ENCODE measurements at places on chromosomes 12 and 14.

DNA sequence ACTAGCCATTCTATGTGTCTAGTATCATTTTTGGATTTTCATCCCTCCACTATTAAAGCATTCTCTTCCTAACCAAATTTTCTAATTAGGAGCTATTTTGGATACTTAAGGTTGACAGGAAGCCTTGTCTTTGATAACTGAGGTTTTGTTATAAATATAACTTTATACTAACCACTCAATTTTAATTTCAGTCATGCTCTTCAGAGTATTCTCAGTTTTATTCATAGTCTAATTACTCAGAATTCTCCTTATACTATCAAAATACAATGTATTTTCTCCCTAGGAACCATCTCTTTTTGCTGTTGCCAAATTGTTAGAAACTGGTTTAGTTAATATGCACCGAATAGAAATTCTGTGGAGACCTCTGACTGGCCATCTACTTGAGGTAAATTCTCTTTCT lies 76.2 kb downstream of the MON2 start:
- DNase-seq = no peak

GRCh38 chr14:60723116-60723906 lies 840 bp downstream of the SIX4 start:
- peak; percentile 25 for DNase-seq

DNA sequence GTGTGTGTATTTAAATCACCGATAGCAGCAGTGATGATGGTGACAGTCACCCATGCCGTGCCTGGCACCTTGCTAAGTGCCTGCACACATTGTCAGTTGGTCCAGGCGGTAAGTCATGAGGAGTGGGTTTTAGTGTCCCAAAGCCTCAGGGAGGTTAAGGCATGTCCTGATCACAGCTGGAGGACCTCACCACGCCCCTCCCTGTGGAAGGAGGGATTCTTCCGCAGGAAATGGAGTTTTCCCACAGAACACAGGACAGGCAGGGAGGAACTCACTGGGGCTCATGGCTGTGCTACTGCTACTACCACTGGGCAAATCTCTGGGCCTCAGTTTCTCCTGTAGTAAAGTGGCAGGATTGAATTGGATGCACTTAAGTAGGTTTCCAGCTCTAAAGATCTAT lies 142.3 kb downstream of the CACNA1C start:
- DNase-seq = no peak

DNA sequence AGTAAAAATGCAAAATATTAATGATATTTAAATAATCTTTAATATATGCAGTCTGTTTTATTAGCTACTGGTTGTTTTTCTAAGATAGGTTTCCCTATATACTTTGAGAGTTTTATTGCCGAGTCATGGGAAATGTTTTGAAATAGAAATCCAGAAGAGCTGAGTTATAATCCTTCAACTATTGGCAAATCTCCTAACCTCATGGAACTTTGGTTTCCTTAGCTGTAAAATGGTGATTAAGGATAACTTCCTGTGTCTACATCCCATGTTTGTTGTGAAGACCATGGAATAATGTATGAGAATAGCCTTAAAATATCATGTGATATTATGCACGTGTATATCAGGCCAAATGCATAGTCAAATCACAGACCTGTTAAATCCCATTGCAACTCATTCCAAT lies 51.0 kb downstream of the UNC79 start:
- no peak for DNase-seq

GRCh38 chr12:108905725-108906124 lies 25.8 kb downstream of the DAO start:
- DNase-seq = peak; percentile 75

GRCh38 chr12:77122236-77122635 lies 56.9 kb upstream of the E2F7 start:
- no peak for DNase-seq

DNA sequence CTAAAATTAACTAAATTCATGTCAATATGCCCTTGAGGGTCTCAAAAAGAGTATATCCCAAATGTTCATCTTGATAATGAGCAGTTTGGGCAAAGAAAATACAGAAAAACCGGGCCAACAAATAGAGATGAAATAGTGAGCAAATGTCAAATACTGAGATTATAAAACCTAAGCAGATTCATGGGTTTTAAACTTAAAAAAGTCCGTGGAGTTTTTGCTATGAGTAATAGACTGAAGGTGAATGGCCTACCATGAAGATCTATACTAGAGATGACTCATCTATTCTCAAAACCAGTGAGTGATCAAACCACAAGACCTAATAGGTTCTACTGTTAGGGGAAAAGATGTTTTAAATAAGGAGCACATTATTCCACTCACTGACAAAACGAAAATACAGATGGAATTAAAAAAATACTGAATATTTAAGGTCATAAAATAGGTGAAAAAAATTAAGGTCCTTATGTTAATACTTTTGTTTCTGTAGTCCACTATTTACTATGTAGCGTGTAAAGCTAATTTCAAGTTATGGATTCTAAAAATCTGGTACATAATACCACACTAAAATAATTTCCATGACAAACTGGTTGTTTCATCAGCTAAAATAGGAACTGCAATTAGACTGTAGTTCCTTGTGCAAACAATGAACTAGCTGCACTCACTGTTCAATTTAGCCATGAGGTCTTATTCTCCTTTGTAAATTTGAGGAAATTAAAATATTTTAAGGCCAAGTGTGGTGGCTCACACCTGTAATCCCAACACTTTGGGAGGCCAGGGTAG lies 5.0 kb downstream of the HNRNPC start:
- peak; percentile 66 for DNase-seq

All from suppressor macrophage treated with lipopolysaccharide for 4 hours (primary cell).